Natural killer cell (primary cell): ENCODE measurements at places on chromosomes 12 and 14. TPM values are rescaled to one million over a fixed set of nuclear protein-coding genes. Genes with fewer than 3 reads are reported as not detected.

- no peak overlapping the region for H3K4me3 ChIP-seq
- no peaks in the 10 kb centered on the region for H3K27me3 ChIP-seq
- H3K27ac ChIP-seq, result no peak overlapping the region
- DNase-seq, result no peak
- no peaks in the 10 kb centered on the region for H3K4me1 ChIP-seq
Measured at GRCh38 chr12:23380419-23381100, 568.9 kb downstream of the SOX5 start.

GRCh38 chr14:67962215-67962644 is 142.7 kb downstream of the RAD51B start:
- no peaks in the 10 kb centered on the region for H3K27me3 ChIP-seq
- no peaks in the 10 kb centered on the region for H3K4me1 ChIP-seq
- H3K27ac ChIP-seq, result no peak overlapping the region
- H3K36me3 ChIP-seq, result no peaks in the 10 kb centered on the region

Gene IL31
- total RNA-seq, result not detected

Gene ACOT6
- total RNA-seq, result not detected
